Peyer's patch (tissue), 4 donors: ENCODE measurements at places on chromosomes 3 and 15. TPM values are rescaled to one million over a fixed set of nuclear protein-coding genes. Genes with fewer than 3 reads are reported as not detected.

SNAPC5 gene
- 26.4 TPM for total RNA-seq

CYP1A2 gene
- total RNA-seq: not detected

SPTBN5 gene
- not detected for total RNA-seq

DNA sequence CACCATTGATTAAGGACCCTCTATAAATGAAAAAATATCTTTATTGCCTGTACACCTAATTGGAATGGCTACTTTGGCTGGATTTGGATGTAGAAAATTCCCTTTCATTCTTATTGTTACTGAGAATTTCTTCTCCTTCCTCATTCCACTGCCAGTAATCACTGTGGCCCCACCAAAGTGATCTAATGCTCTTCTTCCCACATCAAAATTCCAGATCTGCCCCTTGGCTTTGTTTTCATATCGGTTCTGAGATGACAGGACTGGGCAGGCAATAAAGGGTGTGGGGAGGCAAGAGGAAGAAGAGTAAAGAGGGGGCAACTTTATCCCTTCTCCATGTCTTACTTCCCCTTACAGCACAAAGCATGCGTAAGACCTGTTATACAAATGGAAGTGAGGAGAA, 2.1 kb downstream of the ANKUB1 start:
- H3K4me3 ChIP-seq: no peak overlapping the region
- no peak overlapping the region for H3K27ac ChIP-seq
- no peak for DNase-seq
- no peaks in the 10 kb centered on the region for H3K36me3 ChIP-seq
- H3K4me1 ChIP-seq: no peaks in the 10 kb centered on the region

- DNase-seq: no peak
- no peaks in the 10 kb centered on the region for H3K36me3 ChIP-seq
- no peak overlapping the region for H3K4me3 ChIP-seq
- H3K4me1 ChIP-seq: peaks cover 4% of the 10 kb centered on the region
- no peaks in the 10 kb centered on the region for H3K27me3 ChIP-seq
- H3K27ac ChIP-seq: no peak overlapping the region
These were observed 25.7 kb downstream of the ACAA1 start for GRCh38 chr3:38111201-38111600.

DNA sequence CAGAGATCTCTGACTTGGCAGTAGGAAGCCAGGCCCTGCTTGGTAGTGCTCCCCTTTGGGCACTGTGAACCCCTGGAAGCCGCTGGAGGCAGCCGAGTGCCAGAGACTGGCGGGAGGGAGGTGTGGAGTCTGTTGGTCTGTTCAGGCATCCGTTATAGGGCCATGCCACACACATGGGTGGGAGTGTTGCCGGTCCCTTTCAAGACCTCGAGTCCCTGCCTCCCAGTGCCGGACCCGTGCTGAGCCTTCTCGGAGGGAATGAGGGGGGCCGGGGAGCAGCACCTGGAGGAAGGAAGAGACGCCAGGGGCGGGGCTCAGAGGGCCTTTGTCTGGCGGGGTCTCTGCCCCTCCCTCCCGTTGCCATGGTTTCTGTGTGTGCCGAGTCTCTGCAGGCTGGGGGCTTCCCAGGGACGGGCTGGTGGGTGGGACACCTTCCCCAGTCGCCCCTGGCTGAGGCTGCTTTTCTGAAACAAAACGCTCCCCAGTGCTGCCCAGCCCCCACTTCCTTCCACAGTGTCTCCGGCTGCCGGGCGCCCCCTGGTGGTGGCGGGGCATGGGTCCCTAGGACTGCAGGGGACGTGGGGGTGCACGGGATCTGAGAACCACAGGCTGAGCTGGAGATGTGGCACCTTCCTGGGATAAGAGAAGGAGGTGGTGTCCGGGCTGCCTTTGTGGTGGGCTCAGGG, 10.0 kb downstream of the GNAI2 start:
- H3K4me1 ChIP-seq: peaks cover 67% of the 10 kb centered on the region
- no peaks in the 10 kb centered on the region for H3K27me3 ChIP-seq
- no peaks in the 10 kb centered on the region for H3K36me3 ChIP-seq
- H3K4me3 ChIP-seq: peak overlapping the region; percentile 53
- peak; percentile 97 for DNase-seq
- peak overlapping the region; percentile 79 for H3K27ac ChIP-seq

DNA sequence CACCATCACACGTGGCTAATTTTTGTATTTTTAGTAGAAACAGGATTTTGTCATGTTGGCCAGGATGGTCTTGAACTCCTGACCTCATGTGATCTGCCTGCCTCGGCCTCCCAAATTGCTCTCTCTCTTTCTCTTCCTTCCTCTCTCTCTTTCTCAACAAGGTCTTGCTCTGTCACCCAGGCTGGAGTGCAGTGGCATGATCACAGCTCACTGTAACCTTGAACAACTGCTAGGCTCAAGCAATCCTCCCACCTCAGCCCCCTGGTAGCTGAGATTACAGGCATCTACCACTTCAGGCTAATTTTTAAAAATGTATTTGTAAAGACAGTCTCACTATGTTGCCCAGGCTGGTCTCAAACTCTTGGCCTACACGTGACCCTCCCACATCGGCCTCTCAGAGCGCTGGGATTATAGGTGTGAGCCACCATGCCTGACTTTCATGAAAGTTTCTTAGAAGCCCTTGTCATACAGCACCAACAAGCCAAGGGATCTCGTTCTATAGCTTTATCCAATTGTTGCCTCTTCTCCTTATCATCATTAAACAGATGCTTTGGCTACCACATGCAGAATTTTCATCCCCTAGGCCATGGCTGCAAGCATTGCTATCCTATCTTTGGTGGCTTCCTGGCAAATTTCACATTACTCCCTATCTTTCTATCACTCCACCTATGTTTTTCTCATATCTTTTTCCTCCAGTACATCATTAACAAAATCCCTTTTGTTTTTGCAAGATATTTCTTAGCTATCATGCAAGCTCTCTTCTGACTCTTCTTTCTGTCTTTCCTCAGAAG, 5.7 kb downstream of the CCDC32 start:
- H3K27ac ChIP-seq: peak overlapping the region; percentile 59
- H3K4me3 ChIP-seq: no peak overlapping the region
- no peaks in the 10 kb centered on the region for H3K27me3 ChIP-seq
- DNase-seq: no peak
- no peaks in the 10 kb centered on the region for H3K4me1 ChIP-seq

DNA sequence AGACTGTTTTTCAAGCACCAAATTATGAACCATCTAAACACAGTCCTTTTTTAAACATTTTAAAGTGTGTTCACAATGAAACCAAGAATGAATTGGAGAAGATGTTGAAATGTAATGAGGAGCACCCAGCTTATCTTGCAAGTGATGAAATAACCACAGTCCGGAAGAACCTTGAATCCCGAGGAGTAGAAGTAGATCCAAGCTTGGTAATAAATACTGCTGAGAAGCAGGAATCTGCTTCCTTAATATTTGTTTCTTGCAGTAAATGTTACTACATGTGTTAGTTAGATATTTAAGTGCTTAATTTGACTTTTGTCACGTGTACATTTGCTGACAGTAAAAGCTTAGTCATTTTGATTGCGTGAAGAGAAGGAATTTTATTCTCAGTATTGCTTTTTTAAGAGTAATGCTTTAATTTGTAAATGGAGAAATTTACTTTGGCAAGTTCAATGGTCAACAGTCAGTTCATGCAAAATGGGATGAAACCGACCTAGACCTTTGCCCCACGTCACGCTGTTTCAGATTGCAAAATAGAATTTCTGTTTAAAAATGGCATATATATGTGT, 69.8 kb downstream of the OPA1 start:
- no peak overlapping the region for H3K4me3 ChIP-seq
- no peak overlapping the region for H3K27ac ChIP-seq
- no peaks in the 10 kb centered on the region for H3K4me1 ChIP-seq
- no peak for DNase-seq
